SK-N-SH (cell line): ENCODE measurements at places on chromosomes 2 and 18.

DNA sequence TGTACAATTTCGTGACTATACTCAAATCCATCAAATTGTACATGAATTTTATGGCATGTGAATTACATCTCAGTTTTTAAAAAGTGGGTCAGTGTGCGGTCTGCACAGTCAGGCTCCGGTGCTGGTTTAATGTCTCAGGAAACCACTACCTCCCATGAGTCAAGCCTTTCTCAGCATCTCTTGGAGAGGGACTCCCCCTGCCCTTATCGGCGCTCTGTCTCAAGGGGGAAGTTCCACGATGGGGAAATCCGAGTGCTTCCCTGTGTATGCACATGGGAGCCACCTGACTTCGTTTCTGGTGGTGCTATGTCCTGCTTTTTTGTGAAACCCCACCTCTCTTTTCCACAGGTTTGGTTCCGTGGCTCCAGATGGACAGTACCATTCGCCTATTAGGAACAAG, 72.5 kb downstream of the ACOXL start:
- DNase-seq: no peak

GRCh38 chr2:70916291-70916690, 19.4 kb upstream of the ATP6V1B1 start:
- DNase-seq: no peak

DNA sequence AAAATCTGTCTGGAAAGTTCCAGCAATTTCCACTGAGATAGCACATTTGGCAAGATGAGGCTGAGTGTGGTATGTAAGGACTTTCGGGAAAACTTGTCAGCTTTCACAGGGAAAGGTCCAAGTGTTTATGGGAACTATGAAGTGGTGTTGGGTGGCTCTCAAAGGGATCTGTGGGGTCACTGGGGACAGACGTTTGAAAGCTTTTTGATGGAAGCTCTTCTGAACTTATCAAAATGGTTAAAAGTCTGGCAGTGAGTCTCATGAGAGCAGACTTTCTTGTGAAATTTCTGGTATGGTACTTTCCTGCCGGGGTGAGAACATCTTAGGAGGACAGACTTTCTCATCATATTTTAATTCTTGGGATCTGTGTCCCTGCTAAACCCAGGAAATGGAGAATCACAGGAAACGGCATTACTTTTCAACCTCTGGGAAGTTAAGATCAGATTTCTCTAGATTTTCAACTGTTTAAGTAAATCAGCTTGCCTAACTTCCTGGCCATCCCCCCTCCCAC, 546.3 kb upstream of the ZEB2 start:
- no peak for DNase-seq

- no peak for DNase-seq
These were observed 10.0 kb upstream of the ALPG start for GRCh38 chr2:232396683-232397082.

- DNase-seq: no peak
These were observed 932.9 kb downstream of the TDRD15 start for GRCh38 chr2:22056621-22057132.

GRCh38 chr2:100008956-100009355, 133.4 kb downstream of the AFF3 start:
- no peak for DNase-seq

- no peak for DNase-seq
These were observed 160.5 kb downstream of the AKAIN1 start for GRCh38 chr18:5036523-5036922.

DNA sequence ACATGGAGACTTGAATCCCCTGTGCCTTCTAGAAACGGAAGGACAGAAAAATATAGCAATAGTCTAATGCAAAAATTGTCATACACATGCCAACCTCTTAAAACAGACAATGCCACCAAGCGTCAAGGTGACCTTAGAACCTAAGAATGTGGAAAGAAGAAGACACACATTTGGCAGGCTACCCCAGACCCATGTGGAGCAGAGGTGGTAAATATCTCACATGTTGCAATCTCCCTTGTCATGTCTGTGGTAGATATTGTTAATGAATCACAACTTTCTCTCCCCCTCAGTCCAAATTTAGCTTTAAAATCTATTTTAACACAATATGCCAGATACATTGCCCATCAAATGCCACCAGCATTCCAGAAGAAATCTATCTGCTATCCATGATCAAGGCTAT, 137.4 kb downstream of the HNMT start:
- DNase-seq: no peak

DNA sequence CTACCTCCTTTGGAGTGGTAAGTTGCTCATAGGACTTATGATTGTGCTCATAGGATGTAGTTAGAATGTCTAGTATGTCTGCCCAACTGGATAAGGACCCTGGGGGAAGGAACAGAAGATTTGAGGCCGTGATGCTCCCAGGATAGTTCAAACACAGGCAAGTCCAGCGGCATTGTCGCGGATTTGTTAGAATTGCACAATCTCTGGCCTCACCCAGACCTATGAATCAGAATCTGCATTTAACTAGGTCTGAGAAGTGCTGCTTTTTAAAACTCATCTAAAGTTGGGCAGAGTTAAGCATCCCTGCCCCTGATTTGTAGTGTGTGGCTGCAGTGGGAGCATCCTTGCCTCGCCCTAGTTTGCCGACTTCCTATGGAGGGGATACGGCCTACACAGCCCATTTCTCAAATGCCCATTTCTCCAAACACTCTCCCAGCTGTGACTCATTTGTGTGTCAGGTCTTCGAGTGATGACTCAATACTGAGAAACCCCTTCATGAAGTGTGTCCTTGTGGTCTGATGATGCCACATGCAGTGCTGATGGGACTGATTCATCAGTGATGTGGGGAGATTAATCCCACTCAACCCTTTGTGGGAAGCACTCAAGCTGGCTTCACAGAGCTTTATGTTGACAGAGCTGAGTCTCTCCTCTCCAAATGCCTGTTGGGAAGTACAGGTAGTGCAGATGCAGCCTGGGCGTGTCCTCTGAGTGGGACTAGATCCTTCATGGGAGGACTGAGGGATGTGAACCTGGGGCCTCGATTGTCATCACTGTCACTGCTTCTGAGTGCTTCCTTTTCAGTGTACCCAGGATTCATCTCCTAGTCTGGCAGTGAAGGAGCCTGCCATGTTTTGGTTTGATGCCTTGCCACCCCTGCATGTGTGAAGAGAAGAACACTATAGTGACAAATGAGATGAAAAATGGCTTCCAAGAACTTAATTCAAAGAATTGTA, 18.7 kb downstream of the SMIM21 start:
- DNase-seq: no peak

DNA sequence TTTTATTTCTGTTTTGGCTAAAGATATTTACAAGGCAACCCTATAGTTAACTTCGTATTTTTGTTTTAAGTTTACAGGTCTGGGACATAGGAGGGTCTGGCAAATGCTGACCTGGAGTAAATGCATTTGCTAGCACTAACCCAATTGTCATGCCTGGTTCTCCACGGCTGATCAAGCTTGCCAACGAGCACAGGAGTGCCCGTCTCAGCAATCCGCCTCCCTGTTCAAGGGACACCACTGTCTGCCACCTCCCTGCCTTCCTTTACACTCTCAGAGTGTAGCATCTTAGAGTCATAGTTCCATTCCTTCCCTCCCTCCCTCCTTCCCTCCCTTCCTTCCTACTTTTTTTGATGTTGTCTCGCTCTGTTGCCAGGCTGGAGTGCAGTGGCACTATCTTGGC, 104.6 kb downstream of the PLEKHM3 start:
- DNase-seq: no peak

- DNase-seq: no peak
These were observed 8.7 kb downstream of the TET3 start for GRCh38 chr2:73993376-73993775.

DNA sequence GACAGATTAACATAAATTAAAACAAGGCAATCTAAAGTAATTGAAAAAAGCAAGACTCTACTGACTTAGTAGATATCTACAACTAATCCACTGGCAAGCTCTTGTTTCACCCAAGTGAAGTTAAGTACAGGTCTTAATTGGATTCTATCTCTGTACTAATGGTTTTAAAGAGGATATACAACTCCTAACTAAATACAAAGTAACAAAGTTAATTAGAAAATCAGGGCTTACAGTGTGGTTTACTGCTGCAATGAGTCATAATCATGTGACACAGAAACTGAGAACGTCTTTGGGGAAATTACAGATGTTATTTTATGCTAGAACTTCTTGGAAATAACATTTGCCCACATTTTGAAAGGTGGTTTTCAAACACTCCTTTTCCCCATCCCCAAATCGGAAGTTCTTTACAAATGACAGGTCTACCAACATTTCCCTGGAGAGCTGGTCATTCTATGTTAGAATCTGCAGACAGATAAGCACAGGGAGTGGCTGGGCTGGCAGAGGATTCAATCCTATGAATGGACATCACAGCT, 245.3 kb downstream of the STK39 start:
- no peak for DNase-seq

- DNase-seq: no peak
These were observed 159.6 kb downstream of the LDLRAD4 start for GRCh38 chr18:13378150-13378549.

GRCh38 chr2:177291701-177292100, 27.2 kb upstream of the NFE2L2 start:
- no peak for DNase-seq

- no peak for DNase-seq
These were observed 15.0 kb downstream of the SNTG2 start for GRCh38 chr2:965640-966147.

- DNase-seq: no peak
These were observed 66.2 kb upstream of the OTOS start for GRCh38 chr2:240206630-240207029.

GRCh38 chr2:218873359-218874194, 7.1 kb upstream of the WNT10A start:
- DNase-seq: peak; percentile 61
